NCI-H526 treated with DMSO at 0.1 percent for 48 hours (cell line): ENCODE measurements at places on chromosomes 12 and 14.

DNA sequence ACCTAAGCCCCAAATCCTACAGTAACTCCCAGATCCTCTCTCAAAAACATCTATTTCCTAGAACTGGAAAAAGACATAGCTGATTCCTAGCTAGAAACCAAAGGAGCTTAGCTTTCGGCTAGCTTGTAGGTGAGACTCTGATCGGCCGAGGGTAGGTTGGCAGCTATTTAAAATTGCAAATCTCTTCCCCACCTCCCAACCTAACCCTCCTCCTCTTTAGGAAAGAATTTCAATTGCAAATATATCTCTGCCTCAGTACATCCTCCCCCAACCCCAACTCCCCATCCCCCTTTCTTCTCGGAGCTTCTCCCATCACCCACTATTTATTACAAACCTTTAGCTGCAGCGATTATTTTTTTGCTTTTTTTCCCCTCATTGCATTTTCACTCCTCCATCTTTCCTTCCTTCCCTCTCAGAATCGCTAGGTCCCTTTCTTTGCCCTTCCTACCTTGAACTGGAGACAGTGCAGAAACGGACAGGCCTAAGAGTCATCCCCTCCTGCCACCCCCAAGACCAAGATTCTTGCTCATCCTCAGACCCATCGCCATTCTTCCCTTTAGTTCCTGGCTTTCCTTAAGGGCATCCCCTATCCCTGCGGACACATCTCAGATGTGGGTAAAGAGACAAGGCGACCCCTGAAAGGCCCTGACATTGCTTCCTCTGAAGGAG lies 13.4 kb downstream of the ZFHX2 start:
- peak; percentile 86 for DNase-seq

- DNase-seq, result no peak
Observed at GRCh38 chr12:24835377-24835776, 113.5 kb downstream of the BCAT1 start.

DNA sequence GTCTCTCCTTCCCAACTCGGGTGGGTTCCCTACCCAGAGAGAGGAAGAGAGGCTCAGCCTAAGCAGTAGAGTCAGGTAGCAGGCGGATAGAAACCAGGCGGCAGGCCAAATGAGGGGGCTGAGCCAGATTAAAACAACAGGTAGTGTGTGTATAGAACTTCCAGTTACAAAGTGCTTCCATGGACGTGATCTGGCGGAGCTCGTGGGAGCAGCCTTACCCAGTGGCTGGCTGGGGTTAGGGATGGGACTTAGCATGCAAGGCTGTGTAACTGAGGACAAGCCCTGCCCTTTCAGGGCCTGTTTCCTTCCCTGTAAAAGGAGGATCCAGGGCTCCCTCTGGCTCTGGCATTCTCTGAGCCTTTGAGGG lies 8.3 kb downstream of the KRT80 start:
- DNase-seq, result no peak

DNA sequence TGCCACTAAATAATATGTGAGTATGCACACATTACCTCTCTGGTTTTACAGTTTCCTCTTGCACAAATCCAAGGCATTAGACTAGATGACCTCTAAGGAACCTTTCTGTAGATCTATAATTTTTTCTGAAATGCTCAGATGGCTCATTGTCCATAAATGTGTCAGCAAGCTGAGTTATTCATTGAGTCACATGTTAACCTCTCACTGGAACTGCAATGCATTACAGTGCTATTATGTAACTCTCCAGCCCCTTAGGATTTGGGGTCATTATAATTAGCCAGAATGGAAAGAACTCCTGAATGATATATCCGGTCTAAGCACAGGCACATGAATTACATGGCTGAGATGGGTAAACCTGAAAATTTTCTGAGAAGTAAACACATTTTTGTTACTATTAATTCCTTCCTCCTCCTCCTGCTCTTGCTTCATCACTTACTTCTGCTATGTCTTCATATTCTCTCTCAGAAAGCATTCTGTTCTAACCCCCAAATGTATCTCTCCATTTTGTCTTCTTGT lies 20.3 kb upstream of the DRAM1 start:
- DNase-seq, result no peak

GRCh38 chr12:62694632-62695031 lies 228.0 kb downstream of the MON2 start:
- no peak for DNase-seq

- no peak for DNase-seq
Observed at GRCh38 chr12:121804417-121805111, 755 bp downstream of the SETD1B start.

GRCh38 chr12:93378998-93379325 lies 1.2 kb downstream of the NUDT4 start:
- DNase-seq, result peak; percentile 62

GRCh38 chr14:76376878-76377734 lies 1.2 kb downstream of the ESRRB start:
- DNase-seq, result no peak

GRCh38 chr12:90091809-90092208 lies 383.2 kb upstream of the ATP2B1 start:
- no peak for DNase-seq

- no peak for DNase-seq
Observed at GRCh38 chr12:89278169-89278568, 74.1 kb downstream of the DUSP6 start.

DNA sequence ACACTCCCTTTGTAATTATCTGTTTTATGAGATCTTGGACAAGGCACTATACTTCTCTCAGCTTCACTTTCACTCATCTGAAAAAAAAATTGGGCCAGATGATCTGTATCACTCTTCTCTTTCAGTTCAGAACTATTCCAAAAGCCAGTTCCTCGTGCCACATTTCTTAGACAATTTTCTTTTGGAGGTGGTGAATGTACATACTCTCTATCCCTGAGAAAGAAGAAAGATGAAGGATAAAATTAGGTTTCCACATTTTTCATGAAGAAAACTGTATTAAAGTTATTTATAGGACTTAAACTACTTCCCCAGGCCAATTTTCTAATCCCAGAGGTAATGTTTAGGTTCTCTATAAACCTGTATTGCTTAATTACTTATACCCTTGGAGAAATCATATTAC lies 171.6 kb downstream of the SLC6A15 start:
- DNase-seq, result no peak

DNA sequence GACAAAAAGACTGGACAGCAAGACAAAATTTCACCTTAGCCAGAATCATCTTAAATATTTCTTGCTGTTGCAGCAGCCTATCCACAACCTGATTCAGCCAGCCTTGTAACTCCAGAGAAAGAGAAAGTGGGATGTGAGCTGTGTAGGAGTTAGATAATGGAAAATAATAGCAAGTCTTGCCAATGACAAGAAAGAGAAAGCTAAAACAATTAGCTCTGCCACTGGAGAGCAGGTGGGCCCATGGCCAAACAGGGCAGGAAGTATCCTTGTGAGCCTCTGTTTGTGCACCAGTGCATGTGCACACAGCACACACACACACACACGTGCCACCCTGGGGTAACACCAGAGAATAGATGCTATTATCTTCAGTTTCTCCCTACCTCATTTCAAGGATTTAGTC lies 106.0 kb upstream of the CCDC196 start:
- no peak for DNase-seq

GRCh38 chr12:42977451-42978230 lies 388.1 kb upstream of the PRICKLE1 start:
- no peak for DNase-seq

DNA sequence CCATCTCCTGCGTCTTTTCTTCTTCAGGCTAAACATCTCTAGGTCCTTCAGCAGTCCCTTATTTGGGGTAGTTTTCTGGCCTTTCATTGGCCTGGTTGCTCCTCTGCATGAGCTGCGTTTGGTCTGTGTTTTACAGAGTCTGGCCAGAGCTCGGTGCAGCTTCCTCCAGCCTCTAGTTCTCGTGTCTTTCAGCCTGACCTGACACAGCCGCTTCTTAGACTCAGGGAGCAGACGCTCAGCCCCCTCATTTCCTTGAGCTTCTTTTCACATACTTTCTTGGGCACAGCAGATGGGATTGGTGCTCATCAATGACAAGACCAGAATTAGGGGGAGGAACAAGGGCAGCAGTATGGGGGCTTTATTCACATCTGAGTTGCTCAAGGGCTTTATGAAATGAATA lies 13.6 kb upstream of the GSG1 start:
- no peak for DNase-seq

DNA sequence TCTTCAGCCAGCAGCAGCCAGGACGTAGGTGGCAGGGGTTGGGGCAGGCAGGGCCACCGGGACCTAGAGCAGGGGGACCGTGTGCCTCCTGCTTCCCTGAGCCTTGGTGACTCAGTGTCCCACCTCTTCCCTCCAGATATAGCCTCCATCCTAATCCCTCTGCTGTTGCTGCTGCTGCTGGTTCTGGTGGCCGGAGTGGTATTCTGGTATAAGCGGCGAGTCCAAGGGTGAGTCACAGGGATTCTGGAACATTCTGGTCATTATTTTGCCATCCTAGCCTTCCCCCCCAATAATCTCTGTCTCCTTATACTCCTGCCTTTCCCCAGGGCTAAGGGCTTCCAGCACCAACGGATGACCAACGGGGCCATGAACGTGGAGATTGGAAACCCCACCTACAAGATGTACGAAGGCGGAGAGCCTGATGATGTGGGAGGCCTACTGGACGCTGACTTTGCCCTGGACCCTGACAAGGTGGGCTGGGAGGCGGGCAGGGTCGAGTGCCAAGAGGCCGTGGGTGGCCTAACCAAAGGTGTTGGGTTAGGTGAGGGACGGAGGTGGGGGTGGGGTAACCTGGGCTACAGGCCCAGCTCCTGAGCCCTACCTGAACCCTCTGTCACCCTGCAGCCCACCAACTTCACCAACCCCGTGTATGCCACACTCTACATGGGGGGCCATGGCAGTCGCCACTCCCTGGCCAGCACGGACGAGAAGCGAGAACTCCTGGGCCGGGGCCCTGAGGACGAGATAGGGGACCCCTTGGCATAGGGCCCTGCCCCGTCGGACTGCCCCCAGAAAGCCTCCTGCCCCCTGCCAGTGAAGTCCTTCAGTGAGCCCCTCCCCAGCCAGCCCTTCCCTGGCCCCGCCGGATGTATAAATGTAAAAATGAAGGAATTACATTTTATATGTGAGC lies 4.5 kb upstream of the NXPH4 start:
- no peak for DNase-seq

DNA sequence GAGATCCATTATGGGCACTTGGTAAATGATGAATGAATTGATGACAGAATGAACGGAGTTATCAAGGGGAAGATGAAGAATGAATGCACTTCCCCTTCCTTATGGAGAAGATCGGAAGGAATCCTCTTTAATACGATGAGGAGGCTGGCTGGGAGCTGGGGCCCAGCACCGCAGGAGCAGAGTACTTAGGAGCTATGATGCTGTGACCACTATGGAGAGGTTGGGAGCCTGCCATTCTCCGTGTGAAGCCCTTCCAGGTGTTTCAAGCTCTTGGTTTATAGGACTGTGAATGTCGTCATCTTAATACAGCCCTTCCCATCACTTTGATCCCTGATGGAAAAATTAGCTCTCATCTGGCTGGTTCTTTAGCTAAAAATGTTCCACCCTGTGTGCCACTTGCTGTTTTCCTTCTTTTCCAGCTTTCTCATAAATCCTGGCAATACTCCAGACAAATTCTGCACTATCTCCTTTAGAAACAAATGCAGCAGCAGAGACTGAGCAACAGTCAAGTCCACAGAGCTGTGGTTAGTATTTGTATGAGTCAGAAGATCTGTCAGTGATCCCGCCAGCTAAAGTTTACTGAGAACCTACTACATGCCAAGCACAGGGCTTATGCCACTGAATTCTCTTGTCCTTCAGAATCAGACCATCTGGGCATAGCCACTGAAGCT lies 263.1 kb upstream of the CRY1 start:
- DNase-seq, result no peak

DNA sequence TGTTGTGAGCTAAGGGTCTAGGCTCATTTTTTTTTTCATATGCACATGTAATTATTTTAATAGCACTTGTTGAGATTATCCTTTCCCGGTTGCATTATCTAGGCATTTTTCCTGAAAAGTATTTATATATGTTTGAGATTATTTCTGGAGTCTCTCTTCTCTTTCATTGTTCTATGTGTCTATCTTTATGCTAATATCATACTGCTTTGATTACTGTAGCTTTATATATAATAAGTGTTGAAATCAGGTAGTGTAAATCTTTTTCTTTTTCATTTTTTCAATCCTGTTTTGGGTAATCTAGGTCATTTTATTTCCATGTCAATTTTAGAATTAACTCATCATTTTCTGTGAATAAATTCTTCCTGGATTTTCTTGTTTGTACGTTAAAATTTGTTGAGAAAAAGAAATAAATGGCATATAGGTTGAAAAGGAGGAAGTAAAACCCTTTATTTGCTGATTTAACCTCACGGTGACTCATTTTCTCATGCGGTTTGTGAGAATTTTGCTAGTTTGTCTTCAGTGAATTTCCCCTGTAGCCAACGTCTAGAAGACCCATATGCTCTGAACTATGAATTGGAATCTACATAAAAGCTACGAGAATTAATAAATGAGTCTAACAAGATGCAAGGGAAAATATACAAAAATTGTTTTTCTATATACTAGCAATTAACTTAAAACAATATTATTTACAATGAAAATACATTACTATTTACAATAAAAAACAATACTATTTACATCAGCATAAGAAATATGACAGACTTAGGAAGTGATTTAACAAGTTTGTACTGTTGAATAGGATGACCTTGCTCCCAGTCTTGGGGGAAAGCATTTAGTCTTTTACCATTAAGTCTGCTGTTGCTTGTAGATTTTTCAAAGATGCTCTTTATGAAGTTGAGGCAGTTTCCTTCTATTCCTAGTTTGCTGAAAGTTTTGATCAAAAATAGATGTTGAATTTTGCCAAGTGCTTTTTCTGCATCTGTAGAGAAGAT lies 105.0 kb downstream of the SNAPC1 start:
- DNase-seq, result no peak

GRCh38 chr14:99574099-99574880 lies 29.7 kb downstream of the CCDC85C start:
- no peak for DNase-seq

GRCh38 chr12:67827820-67828383 lies 161.3 kb upstream of the IFNG-AS1 start:
- no peak for DNase-seq

GRCh38 chr12:98045395-98045794 lies 470.0 kb upstream of the TMPO start:
- DNase-seq, result no peak

DNA sequence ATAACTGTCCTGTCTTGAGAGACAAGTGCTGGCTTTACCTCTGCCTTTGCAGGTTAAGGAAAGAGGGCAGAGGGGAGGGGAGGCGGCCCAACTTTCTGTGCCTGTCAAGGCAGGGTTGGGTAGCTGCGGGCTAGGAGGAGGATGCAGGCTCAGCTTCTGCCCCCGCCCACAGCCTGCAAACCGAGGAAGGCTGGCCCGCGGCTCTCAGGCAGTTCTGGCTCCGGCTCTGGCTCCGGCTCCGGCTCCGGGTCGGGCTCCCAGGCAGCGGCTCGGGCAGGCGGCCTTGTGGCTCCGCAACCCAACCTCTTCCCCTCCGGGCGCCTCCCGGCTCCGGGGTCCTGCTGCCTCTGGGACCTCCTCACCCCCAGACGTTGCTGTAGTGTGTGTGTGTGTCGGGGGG lies 92.9 kb downstream of the TMEM30B start:
- DNase-seq, result no peak

GRCh38 chr14:99064262-99064954 lies 207.6 kb downstream of the BCL11B start:
- no peak for DNase-seq
